Left lung (tissue), 14 donors: ENCODE measurements at places on chromosomes 7 and 10. TPM values are rescaled to one million over a fixed set of nuclear protein-coding genes. Genes with fewer than 3 reads are reported as not detected.

- no peak for DNase-seq
Measured at GRCh38 chr10:130519791-130520190, 383.6 kb downstream of the GLRX3 start.

GRCh38 chr7:92076509-92076908 lies 57.8 kb downstream of the CYP51A1 start:
- no peak for DNase-seq

DNA sequence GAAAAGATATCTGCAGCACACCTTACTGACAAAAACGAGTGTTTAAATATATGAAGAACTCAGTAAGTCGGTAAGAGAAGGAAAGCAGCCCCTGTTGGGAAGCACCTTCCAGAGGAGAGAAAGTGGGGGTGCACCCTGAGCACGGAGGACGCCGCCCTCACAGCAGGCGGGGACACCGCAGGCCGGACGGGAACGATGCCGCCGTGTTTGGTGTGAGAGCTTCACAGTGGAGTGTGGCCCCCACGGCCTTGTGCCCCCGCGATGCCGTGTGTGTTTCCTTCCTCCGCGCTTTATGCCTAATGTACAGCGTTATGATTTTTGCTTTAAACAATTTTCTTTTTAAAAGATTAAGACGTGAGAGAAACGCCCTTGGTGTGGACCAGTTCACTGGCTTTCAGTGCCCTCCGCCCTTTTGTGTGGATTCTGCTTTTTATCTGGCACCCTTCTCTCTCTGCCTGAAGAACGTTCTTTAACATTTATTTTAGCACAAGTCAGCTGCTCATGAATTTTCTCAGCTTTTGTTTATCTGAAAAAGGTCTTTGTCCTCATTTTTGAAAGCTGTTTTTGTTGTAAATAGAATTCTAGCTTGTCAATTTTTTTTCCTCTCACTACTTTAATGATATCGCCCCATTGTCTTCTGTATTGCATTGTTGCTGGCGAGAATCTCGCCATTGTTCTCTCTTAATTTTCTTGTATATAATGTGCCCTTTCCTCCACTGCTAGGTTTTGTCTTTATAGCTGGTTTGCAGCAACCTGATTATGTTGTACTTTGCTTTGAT lies 110.7 kb downstream of the INPP5A start:
- peak; percentile 15 for DNase-seq

- DNase-seq: no peak
Measured at GRCh38 chr7:142030294-142030693, 34.6 kb downstream of the MGAM start.

DNA sequence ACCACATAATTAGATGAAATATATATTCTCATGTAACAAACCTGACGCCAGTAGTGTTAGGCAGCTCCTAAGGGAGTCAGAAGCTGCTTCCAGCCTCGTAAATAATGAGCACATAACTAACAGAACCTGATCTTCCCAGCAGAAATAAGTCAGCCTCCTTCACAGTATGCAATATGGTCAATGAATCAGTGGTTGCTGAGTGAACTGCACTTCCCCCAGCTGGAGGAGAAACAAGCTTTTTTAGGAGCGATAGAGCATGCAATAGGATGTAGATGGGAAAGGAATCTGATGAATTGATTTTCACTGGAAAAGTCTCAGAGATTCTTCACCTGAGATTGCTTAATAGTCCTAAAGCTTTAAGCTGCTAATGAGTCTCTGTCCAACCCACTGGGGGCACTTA lies 337.2 kb upstream of the LRGUK start:
- no peak for DNase-seq

GRCh38 chr10:77979221-77979620 lies 50.1 kb downstream of the POLR3A start:
- DNase-seq: no peak

Gene NKX1-2
- polyA plus RNA-seq: not detected

GRCh38 chr10:123559823-123560092 lies 106.4 kb upstream of the GPR26 start:
- DNase-seq: no peak
